ENCODE measurements at places on chromosomes 6 and 20.

DNA sequence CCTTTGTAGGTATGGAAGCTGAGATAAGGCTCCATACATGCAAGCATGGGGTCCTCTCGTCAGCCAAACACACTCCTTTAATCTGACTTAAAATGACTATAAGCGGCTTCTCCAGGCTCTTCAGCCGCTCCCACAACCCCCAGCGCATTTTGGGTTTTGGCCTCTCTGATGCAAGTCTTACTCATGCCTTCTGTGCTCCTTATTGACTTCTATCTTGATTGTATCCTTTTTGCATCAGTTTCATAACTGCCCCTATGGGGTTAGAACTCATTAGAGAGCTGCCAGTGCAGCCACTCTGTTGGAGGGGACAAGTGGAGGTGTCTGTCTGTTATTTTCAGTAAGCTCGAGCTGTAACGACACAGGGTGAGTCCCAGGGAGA is 70.1 kb upstream of the TAB2 start:
- DNase-seq: no peak

DNA sequence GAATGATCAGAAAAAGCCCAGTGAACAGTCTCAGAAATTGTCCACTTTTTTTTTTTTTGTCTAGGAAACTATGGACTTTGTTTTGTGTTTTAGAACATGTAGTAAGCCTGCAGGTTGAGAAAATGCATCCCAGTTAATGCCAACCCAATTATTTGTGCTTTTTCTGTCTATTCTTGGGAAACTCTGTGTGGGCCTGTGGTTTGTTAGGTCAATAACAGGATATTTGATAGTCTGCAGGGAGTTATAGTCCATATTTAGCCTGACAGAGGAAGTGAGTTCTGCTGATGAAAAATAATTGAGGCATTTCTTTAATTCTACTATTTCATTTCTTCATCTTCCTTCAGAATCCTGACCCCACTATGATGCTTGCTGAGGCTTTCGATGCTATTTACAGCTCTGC is 154.0 kb upstream of the LAMP5 start:
- no peak for DNase-seq

DNA sequence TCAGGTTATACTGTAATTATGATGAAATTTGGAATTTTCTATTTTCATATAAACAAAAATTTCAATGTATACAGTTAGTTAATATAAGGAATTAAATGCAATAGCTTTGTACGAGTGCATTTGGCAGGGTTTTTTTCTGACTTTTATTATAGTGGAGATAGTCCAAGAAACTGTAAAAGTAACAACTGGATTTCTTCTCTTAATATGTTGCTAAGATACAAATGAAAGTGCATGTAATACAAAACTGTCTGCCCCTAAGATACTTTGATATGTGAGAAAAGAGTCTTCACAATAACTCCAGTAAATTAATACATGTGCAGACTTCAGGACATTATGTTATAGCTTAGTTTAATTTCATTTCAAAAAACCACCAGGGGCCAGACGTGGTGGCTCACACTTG is 721.4 kb downstream of the CBLN4 start:
- DNase-seq: no peak

DNA sequence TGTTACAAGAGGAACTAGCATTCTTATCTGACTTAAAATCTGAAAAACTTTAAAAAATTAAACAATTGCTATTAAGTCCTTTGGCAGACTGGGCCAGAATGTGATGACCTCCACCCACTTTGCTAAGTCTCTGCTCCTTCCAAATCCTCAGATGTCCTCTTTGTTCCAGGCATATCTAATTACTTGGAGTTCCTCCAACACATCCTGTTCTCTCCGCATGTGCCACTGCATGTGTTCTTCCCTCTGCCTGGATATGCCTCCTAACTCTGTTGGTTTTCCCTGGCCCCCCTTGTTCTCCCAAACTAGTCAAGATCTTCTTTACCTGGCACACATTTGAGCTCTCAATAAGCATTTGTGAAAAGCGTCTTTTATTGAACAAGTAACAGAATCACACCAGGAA is 23.1 kb downstream of the ELOVL2 start:
- DNase-seq: no peak

DNA sequence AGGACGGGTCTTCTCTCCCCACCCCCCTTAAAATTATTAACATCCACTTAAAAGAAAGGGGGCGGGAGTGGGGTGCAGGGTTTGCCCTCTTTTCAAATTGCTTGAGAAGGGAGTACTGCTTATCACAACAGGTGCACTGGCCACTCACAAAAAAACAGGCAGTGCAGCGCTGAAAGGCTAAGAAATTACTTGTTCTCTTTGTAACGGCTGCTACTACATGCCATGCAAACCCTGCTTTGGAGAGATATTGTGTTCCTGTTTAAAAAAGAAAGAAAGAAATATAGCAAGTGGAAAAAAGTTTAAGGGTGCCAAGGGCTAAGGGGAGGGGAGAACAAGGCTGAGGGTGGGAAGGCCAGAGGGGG is 312.7 kb upstream of the JARID2 start:
- no peak for DNase-seq

DNA sequence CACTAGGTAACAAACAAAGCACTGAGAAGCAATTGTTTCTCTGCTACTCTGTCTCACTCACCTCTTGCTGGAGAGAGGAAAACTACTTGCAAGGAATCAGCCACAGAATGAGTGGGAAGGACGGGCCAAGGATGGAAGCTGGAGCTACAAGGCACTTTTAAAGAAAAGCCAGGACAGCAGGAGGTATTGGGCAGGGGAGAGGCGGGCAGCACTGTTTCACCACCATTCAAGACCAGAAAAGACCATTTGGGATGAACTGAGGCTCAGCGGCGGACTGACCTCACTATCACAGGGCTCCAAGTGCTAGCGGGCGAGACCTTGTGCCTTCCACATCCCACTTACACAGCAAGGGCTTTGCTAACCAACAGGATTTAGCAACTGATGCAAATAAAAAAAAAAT is 137.4 kb downstream of the IPCEF1 start:
- no peak for DNase-seq

- no peak for DNase-seq
Measured at GRCh38 chr20:49915118-49915379, 280 bp downstream of the SPATA2 start.
